ENCODE measurements at places on chromosomes 2 and 18.

- DNase-seq = no peak
Measured at GRCh38 chr2:42545023-42545721, 23.3 kb upstream of the MTA3 start.

DNA sequence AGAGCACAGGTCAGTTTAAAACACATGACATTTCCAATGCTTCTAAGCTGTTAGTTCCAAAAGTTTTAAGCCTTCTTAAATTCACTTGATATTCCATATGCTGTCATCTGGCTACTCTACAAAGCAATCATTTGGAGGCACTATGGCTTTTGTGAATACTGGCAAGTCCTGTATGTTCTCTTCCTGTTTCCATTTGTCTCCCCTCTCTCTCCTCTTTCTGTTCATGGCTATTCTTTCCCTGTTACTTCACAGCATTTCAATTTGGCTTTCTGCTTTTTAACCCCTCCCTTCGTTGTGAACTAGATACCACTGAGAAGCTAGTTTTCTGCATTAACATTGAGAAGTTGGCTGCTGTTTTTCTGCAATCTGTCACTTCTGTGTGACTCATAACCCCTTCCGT is 1337.2 kb upstream of the CELF4 start:
- no peak for DNase-seq

DNA sequence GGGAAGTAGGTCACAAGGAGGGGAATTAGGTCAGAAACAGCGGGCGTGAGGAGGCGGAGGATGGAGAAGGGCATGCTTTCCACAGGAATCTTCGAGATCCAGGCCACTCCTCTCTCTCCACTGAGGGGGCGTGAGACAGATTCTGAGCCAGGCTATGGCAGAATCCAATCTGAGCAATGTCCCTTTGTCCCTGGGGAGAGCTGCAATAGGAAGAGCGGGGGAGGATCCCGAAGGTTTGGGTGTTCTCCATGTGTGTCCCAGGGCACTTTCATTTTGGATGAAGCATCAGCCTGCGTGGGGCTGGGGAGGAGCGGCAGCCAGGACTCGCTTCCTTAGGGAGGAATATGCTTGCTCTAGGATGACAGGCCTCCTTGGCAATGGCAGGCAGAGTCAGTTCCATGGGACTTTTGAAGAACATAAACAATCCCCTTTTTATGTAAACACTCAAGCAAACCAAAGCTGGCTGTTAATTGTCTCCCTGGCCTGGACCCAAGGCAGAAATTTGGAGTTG is 84.0 kb downstream of the LIPG start:
- no peak for DNase-seq

GRCh38 chr18:6115710-6116109 is 220.4 kb upstream of the TMEM200C start:
- DNase-seq = no peak

DNA sequence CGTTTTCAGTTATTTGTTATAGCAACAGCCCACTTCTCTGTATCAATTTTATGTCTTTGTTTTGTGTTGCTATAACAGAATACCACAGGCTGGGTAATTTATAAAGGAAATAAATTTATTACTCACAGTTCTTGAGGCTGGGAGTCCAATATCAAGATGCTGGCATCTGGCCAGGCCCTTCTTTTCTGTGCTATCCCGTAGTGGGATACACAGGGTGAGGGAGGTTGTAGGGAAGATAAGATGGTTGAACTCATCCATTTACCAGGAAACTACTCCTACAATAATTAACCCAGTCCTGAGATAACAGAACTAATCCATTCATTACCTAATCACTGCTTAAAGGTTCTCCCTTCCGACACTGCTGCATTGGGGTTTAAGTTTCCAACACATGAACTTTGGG is 220.7 kb downstream of the TPGS2 start:
- DNase-seq = no peak
